ENCODE measurements at places on chromosomes 3 and 15. TPM values are rescaled to one million over a fixed set of nuclear protein-coding genes. Genes with fewer than 3 reads are reported as not detected.

The CHST2 gene
- total RNA-seq, result 1.5 TPM

The PAK6 gene
- total RNA-seq, result 25.3 TPM

The PARL gene
- 50.5 TPM for total RNA-seq

The CCR1 gene
- 0.52 TPM for total RNA-seq

The CNTN3 gene
- 0.04 TPM for total RNA-seq

The UBA3 gene
- 47.8 TPM for total RNA-seq

The EMC7 gene
- 41.5 TPM for total RNA-seq

The VEPH1 gene
- 0.40 TPM for total RNA-seq

The RARB gene
- 2.5 TPM for total RNA-seq

The ROBO2 gene
- 7.1 TPM for total RNA-seq

The FRMD5 gene
- 0.20 TPM for total RNA-seq

The ARHGEF26 gene
- total RNA-seq, result 4.7 TPM

The RPLP1 gene
- 2,110 TPM for total RNA-seq

The P2RY13 gene
- total RNA-seq, result 0.28 TPM

The KLHL24 gene
- 13.2 TPM for total RNA-seq

The NAALADL2 gene
- total RNA-seq, result 2.4 TPM

The SLC6A20 gene
- total RNA-seq, result 0.16 TPM

The STRIT1 gene
- total RNA-seq, result not detected

The SEMA6D gene
- total RNA-seq, result 0.92 TPM

The GALK2 gene
- 16.7 TPM for total RNA-seq

The TTBK2 gene
- total RNA-seq, result 5.4 TPM

Data from esophagus mucosa (tissue), 1 donor.